NCI-H2029 (cell line): ENCODE measurements at places on chromosomes 13 and 19.

GRCh38 chr19:6221878-6222746, 57.7 kb downstream of the MLLT1 start:
- peak; percentile 51 for DNase-seq

- no peak for DNase-seq
These were observed 50.5 kb downstream of the DLEU7 start for GRCh38 chr13:50793026-50793425.

GRCh38 chr19:18867199-18867598, 28.8 kb downstream of the CERS1 start:
- DNase-seq, result no peak

GRCh38 chr19:31257025-31257424, 92.2 kb downstream of the TSHZ3 start:
- no peak for DNase-seq

DNA sequence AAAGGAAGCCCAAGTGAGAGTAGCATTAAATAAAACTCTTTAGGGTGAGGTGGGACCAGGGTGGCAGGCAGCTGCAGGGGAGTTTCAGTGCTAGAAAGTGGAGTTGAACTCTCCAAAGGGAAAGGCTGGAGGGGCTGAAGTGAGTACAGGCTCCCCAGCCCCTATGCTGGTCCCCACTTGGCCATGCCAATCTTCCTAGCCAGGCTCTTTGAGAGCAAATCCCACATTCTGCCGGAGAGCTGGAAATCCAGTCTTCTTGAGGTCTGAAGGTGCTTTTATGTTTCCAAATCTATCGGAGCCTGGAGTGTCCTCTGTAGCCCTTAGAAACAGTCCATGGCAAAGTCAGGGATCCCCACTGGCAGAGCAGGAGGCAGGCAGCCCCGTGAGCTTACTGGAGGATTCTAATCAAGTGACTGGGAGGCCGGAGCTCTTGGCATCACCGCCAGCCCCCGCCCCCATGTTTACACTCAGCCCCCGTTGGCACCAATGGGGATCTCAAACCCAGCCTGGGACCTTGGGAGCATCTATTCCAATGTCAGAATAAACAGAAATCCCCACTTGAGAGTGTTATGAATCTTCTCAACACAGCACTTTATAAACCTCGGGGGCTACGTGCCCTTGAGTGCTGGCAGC, 18.3 kb downstream of the ZNF536 start:
- DNase-seq, result no peak

DNA sequence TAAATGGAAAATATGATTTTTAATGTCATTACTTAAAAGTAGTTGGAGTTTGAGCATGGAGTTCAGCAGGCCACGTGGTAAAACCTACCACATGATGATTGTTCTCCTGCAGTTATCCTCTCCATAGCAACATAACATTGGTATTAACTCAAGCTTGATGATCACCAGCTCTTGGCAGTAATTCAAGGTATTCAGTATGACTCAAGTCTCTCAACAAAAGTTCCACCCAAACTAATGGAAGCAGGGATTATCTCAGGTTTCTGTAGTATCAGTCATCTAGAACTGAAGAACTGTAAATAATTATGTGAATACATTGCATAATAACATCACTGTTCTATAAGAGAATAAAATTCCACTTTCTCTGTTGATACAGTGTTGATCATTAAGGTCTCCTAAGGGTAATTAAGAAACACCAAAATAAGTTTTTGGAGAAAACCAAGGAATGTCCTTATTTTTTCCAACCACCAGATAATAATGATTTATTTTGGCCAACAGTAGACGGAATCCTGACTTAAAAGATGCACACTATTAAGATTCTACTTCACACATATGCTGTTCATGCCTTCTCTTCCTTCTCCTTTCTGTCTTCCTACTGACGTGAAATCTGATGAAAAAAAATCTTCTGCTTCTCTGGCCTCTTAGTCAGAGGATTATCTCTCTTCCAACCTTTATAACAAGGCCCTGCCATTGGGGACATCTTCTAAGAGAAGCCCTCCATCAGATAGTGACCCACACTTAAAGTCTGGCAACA, 1092.3 kb downstream of the EFNB2 start:
- no peak for DNase-seq

DNA sequence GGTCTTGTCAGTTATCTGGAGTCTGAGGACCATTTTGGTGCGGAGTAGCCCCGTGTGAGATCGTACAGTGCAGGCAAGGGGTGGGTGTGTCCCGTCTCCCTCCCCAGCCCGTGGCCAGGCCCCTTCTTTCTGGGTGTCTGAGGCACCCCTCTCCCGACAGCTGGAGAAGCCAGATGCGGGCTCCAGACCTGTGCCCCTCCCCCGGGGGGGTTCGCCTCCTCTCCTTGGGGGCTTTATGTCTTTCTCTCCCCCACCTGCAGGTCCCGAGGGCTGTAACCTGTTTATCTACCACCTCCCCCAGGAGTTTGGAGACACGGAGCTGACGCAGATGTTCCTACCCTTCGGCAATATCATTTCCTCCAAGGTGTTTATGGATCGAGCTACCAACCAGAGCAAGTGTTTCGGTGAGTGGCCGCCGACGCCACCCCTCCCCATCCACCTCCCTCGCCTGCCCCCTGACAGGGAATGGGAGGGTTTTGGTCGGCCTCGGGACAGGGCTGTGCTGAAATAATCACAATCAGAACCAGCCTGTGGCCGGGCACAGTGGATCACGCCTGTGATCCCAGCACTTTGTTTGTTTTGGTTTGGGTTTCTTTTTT, 65.6 kb downstream of the CELF5 start:
- no peak for DNase-seq

GRCh38 chr13:97844151-97844550, 109.3 kb upstream of the IPO5 start:
- DNase-seq, result no peak
